ENCODE measurements at places on chromosomes 5 and 9.

GRCh38 chr5:55894135-55894534 is 43.0 kb downstream of the IL31RA start:
- no peak for DNase-seq

GRCh38 chr5:38557308-38557710 is 863 bp upstream of the LIFR start:
- DNase-seq: peak; percentile 53

DNA sequence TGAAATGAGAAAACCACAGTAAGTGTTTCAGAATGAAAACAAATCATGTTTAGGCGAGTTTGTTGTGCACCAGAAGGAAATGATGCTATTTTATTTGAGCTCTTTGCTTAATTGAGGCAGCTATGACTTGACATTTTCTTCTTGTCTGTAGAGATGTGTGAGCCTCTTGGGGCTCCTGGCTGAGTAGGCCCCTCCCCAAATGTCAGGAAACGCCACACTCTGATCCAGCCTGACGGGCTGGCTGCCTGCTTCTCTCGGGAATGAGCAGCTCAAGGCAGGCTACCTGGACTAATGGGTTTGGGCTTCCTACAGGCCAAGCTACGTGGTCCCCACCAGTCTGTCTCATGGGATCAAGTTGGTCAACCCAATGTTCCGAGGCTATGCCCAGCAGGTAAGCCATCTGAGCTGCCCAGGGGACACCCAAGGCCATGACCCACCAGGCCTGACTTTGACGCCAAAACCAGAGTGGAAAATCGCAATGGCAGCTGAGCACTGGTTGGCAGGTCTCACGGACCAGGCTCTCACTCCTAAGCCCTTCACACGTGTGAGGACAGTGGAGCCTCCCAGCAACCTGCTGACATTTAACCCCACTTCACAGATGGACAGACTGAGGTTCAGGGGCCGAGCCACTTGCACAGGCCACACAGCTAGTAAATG is 29.9 kb downstream of the USP20 start:
- DNase-seq: no peak

GRCh38 chr9:98968601-98969337 is 25.1 kb downstream of the COL15A1 start:
- DNase-seq: no peak

DNA sequence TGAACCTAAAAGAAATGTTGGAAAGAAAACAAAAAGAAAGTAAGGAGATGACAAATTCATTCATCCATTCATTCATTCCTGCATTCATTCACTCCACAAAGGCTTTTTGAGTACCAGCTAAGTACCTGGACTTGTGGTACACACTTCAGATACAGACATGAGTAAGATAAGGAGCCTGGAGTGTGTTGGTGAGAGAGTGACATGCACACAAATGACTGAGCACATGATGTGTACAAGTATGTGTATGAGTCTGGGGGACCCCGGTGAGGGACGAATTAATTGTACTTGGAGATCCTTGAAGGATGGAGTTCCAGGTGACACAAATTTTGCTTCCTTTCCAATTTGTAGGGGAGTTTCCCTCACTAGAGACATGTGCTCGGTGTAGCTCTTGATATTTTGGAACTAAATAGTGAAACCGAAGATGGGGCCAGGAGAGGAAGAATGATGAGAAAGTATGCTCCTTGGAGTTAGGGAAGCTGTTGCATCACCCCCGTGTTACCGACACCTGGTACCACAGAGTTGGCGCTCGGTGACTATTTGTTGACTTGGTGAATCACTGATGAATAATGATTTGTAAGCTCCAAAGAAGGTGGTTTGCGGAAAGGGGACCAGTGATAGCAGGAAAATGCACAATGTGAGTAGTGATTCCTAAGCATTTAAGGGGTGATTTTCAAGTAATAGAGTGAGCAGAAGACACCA is 509.8 kb downstream of the CCDC171 start:
- DNase-seq: no peak

DNA sequence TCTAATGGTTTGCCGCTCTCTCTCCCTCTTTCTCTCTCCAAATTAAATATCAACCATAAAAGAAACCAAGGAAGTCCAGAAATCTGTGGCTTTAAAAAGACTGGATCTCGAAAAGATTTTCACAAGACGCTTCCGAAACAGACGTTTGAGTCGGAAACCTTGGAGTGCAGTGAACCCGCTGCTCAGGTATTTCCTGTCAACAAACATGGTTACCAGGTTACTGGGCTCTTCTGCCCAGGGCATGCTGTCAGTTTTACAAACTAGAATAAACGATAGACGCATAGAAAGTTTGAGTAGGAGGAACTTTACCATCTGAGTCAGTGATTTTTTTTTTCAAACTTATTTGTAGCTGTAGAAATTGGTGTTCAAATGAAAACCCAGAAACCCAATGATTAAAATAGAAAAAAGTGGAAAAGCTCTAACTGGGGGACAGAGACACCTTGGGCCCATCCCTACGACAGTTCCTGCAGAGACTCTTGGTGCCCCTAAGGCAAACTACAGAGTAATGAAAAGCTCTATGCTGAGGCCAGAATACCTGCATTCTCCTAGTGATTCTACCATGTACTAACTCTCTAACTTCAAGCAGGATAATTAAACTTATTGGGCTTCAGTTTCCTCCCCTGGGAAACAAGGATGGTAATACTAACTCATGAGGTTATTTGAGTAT is 90.0 kb downstream of the DOCK8 start:
- DNase-seq: no peak

GRCh38 chr5:18985171-18985758 is 1002.7 kb downstream of the CDH18 start:
- DNase-seq: no peak

DNA sequence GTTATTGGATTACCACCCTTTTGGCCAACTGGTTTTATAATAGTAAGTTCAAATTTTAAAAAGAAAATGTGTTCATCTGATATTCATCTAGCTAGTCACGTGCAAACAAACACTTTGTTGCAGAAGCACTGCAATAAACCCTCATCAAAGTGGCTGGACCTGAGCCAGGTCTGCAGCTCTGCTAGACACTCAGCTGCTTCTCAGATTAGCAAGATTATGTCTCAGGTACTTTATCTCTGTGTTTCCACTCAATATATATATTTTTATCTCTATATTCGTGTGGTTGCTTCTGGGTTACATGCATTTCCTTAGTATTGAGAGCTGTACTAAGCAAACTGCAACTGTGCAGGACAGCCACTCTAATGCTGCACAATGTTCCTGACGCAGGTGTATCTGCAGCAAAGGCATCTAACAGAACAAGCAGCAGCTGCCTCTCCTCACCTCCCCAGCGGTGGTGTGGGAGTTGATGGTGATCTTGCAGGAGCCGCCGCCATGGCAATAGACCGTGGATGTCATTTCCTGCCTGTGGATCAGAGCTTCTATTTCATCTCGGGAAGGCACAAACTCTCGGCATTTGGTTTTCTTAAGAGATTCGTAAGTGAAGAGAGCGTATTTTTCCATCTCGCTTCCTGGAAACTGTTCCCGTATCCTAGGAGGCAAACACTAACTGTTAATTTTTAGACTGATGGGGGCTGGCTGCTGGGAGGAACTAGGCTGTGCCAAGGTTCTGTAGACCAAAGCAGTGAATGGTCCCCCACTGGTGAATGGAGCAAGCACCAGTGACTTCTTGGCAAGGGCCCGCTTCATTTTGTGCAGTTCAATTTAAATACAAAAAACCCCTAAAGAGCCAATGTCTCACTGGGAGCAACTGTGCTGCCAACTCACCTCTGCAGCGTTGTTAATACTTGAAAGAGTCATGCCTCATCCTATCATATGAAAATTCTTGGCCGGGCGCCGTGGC is 56.7 kb upstream of the RETREG1 start:
- no peak for DNase-seq

GRCh38 chr5:44697025-44697424 is 111.7 kb upstream of the MRPS30 start:
- DNase-seq: no peak

DNA sequence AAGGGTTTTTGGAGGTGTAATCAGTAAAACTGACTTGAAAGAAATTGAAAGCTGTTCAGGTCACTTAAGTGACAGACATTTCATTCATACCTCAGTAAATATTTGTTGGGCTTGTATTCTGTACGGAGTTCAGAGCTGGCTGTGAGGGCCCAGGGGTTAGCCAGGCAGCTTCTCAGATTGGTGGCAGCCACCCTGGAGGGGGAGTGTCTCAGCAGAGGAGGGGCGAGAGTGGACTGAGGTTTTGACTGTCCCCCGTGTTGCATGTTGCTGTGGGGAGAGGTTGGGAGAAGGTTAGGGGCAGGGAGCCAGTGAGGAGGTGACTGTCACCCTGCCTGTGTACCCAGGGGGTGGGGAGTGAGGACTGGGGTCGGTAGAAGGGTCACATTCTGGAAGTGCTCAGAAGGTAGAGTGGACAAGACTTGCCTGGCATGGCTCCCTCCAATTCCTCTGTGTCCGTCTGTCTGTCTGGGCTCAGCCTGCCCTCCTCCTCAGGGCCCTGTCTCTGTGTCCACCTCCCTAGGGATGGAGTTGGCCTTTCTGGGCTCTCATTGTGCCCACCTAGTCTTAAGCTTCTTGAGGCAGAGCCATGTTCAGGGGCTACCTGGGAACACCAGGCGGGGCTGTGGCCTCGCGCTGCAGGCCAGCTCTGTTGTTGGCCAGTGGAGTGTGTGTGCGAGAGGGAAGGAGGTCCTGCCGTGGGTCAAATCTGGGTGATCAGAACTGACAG is 4.4 kb downstream of the PHF2 start:
- DNase-seq: no peak

DNA sequence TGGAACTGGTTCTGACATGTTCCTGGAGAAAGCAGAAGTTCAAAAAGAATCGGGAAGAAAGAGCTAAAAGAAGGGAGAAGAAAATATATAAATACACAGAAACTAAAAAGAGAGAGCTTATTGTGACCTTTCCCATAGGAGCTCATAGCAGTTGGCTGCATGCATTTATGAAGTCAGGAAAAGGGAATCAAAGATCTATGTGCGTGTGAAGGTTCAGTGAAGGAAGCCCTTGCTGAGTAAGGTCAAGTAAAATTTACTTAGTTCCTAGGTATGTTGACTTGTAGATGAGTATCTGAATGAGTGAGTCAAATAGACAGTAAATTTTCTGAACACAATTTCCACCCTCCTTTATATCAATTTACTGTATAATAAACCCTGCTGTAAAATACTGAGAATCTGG is 632.5 kb downstream of the SLCO4C1 start:
- DNase-seq: no peak

DNA sequence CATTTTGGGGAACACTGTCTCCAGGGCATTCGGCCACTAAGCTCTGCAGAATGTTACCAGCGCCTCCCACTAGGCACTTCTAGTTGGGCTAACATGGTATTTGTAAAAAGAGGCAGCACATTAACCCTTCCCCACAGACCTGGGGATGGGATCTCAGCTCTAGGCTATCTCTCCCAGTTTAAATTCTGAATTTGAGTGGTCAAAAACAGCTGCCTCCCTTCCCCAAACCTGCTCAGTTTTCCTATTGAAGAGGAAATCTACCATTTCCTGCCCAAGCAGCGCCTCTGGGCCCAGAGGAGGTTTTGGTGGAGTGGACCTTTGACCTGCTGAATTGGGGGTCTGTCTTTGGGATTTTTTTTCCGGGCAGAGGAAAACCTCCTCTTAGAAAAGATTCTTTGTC is 53.2 kb downstream of the ENC1 start:
- DNase-seq: no peak

GRCh38 chr9:128396970-128397613 is 23.6 kb upstream of the CERCAM start:
- no peak for DNase-seq

- DNase-seq: no peak
Measured at GRCh38 chr5:67465537-67466207, 269.1 kb upstream of the CD180 start.

GRCh38 chr5:16791036-16791705 is 144.9 kb downstream of the MYO10 start:
- DNase-seq: peak; percentile 3

GRCh38 chr5:147567917-147568598 is 58.2 kb upstream of the DPYSL3 start:
- DNase-seq: no peak

DNA sequence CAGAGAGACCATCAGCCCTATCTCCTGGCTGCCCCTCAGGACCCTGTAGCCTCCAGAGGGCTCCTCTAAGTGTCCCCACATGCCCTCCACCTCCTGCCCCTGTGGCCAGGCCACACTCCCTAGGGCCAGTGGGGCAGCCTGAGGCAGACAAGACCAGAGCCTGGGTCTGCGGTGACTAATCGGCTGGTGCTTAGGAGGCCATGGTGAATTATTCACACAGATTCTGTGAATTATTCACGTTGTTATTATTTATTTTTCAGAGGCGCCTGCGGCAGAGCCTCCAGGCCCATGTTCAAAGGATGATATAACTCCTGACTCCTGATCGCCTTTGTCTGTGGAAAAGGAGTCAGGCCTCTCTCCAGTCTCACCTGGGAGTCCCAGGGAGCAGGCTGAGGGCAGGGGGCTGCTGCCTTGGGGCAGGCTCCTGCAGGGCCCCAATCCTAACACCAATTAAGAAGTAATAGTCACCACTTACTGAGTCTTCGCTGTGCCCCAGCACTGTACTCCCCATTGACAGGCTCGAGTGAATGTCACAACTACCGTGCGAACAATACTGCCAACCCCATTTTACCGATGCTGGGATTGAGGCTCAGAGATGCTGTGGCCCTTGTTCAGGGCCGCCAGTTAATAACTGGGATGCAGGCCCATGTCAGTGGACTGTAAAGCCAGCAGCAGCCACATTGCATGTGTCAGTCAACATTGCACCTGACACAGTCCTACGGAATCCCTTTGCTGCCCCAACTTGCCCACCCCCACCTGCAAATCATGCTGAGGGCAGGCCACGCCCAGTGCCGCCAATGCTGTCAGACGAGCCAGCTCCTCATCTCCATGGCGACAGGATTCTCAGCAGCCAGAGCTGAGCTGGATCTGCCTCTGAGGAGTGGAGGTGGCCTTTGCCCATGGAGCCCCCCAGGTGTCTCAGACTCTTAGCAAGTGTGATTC is 94.9 kb downstream of the PCDH1 start:
- DNase-seq: no peak

DNA sequence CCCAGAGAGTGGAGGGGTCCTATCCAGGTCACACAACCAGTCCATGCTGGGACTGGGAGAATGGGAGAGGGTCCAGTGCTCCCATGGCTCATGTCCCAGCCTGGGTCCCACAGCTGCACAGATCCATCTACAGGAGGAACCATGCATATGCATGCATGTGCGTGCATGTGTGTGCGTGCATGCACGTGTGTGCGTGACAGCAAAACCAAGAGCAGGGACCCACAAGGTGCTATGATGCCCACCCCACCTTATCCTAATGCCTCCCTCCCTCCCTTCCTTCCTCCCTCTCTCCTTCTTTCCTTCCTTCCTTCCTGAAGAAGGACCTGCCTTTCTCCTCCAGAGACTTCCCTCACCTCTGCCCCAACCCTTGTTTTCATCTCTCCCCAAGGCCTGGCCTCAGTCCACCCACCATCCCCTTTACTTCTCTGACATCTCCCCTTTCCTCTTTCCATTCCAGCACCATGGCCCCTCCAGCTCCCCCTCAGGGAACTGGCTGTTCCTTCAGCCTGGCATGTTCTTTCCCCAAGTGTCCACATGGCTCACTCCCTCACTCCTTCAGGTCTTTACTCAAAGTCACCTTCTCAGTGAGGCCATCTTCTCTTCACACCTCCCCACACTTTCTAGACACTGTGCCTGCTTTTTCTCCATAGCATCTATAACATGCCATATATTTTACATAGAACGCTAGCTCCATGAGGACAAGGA is 21.8 kb downstream of the AQP7 start:
- no peak for DNase-seq

Measured in substantia nigra (tissue), 51 donors.